Activated T-helper 2 cell treated with anti-CD3 and anti-CD28 coated beads, Interferon-gamma antibody, Interleukin-2, Interleukin-4, amounts not matched to agents 10 μg/mL and 5 μg/mL and 100 μg/mL, durations not matched to agents 14 hours and 24 hours and 36 hours (primary cell): ENCODE measurements at places on chromosomes 6 and 20. TPM values are rescaled to one million over a fixed set of nuclear protein-coding genes. Genes with fewer than 3 reads are reported as not detected.

DNA sequence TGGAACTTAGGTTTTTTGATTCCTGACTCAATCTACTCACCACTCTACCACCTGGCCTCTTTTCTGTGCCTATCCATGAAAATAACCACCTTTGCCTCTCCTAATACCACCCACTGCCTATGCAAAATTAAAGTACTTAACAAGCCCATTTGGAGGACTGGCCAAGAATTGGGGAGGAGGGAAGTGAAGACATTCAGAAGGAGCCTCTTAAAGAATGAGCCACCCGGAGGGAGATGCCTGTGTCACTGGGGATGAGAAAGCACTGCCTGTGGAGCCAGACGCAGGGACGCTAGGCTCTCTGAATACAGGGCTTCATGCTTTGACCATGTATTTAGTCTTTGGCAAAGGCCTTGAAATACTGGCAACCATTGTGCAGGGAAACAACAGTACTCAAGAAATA is 40.0 kb upstream of the MRPS10 start:
- no peak for DNase-seq

DNA sequence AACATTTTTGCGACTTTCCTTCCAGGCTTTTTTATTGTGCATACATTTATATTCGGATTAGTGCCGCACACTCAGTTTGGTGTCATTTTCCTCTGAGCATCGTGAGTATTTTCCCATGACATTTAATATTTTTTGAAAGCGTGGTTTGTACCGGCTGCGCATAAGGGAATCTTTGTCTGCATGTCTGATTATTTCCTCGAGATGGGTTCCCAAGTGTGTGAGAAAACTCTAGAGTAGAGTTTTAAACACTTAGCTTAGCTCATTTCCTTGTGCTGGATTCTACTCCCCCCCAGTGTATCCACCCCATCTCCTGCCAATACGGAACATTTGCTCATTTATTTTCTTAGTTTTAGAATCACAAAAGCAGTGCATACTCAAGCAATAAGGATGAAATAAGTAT is 94.3 kb downstream of the CDC5L start:
- DNase-seq, result no peak

ZSWIM3 gene
- total RNA-seq, result 6.2 and 6.3 TPM in 2 replicates

DNA sequence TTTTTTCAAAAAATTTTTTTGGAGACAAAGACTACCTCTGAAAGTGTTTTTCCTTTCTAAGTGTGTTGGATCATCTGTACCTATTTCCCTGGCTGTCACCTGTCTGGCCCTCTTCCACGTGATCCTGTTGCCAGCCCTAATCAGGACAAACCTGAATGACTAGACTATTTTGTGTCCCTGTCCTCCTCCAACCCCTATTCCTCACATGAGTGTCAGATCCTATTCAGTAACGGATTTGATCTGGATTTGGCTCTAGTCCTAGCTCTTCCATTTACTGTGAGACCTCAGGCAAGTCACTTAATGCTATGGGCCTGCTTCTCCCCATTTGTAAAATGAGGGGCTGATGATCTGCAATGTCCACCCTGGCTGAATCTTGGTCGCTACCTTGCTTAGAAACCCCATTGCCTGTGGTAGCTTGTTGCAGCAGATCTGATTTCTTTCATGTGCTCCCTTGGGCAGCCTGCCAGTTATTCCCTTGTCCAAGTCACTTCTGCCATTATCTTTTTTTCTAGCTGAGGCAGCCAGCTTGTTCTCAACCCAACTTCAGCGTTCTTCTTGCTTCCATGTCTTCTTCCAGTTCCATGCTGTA is 4.8 kb downstream of the PHF20 start:
- no peak for DNase-seq

DNA sequence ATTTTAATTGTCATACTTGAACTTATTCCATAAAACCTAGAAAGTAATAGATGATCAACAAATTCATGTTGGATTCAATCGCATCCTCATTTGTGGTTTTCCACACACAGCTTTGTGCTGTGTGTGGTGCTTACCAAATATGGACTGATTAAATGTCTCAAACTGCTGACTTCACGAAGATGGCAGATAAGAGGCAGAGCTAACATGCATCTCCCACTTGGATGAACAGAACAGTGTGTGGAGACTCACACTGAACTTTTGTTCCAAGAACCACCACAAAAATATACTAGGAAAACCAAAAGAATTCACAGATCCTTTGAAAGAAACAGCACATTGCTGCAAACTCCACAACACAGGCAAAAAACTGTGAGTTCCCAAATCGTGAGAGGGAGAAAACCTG is 603.7 kb downstream of the TENT5A start:
- no peak for DNase-seq

BPIFB4 gene
- total RNA-seq, result not detected in 2 replicates

DNA sequence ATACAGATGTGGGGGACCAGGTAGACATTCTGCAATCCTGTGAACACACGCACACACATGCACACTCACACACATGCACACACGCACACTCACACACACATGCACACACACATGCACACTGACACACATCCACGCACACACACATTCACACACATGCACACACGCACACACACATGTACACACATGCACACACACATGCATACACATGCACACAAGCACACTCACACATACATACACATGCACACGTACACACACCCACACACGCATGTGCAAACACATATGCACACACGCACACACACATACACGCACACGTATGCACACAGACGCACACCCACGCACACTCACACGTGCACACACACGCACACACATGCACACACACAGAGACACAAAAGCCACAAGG is 14.3 kb upstream of the GGTLC1 start:
- no peak for DNase-seq
